ENCODE measurements at places on chromosomes 4 and X.

GRCh38 chrX:124254611-124255010 is 77.8 kb upstream of the TEX13D start:
- no peak for DNase-seq

DNA sequence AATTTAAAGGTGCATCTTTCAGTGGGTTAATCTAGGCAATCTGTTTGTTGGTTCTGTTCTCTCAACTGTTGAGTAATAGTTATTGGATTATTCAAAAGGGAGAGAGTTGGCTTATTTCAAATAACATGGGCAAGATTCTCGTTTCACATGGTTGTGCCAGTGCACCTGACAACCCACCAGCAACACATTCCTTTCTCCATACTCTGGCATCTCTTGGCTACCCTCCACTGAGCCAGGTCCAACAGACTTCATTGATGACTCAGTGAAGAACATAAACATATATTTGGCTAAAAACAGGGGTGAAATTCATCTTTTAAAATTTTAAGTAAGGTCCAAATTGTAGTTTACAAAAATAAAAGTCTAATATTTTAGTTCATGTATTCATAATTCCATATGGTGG is 967.2 kb downstream of the RPA4 start:
- DNase-seq: no peak

- no peak for DNase-seq
Observed at GRCh38 chrX:124534536-124534935, 188.2 kb downstream of the SH2D1A start.

DNA sequence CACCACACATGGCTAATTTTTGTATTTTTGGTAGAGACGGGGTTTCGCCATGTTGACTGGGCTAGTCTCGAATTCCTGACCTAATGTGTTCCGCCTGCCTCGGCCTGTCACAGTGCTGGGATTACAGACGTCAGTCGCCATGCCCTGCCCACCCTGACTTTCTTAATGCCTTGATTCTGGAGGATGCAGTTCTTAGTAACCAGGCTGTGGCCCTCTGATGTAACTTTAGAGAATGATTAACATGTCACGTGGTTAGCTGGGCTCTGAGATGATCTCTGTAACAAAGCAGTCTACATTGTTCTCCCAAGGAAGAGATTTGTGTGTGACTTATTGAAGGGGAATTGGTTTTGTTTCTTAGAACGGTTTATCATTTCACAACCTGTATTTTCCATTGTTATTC is 30.6 kb downstream of the ANK2 start:
- DNase-seq: no peak

DNA sequence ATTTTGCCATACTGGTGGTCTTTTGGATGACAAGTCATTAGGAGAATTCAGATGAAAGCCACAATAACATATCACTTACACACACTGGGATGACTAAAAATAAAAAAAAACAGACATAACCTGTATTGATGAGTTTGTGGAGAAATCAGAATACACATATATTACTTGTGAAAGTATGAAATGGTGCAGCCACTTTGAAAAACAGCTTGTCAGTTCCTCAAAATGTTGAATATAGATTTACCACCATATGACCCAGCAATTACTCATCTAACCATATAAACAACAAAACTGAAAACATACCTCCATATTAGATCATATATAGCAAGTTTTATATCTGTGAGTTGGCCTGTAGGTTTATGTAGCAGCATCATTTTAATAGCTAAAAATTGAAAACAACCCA is 608.7 kb downstream of the TLL1 start:
- DNase-seq: no peak

DNA sequence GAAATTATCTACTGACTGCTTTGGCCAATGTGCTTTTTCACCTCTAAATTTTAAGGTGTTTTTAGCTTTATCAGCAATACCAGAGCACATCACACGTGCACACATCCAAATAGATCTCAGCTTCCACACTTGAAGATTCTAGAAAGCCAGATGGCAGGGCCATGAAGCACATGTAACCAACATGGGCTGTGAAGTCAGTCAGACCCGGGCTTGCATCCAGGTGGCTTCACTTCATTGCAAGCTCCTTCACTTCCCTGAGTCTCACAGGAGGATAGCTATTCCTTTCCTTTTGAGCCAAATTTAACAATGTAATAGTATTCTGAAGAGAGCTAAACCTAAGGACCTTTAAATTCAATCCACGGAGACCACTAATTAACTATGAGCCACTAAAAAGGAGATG is 86.5 kb downstream of the SH3RF1 start:
- no peak for DNase-seq

DNA sequence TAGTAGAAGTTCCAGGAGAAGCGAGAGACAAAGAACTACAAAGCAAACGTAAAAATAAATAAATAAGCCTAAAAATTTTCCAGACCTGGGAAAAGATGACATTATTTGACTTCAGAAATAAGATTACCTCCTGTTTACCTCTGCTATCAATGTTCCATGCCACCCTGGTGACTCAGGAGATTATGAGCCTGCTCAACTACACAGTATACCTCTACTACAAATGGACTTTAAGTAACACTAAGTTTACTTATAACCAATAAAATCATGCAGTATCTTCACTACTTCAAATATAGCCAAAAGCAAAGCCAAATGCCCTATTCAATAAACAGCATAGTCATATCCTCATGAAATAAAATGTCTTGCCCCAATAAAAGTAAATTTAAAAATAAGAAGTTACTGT is 105.4 kb downstream of the CYLC1 start:
- no peak for DNase-seq

- no peak for DNase-seq
Observed at GRCh38 chrX:121093011-121093410, 45.6 kb downstream of the GLUD2 start.

- no peak for DNase-seq
Observed at GRCh38 chr4:2771264-2771663, 15.1 kb upstream of the TNIP2 start.

DNA sequence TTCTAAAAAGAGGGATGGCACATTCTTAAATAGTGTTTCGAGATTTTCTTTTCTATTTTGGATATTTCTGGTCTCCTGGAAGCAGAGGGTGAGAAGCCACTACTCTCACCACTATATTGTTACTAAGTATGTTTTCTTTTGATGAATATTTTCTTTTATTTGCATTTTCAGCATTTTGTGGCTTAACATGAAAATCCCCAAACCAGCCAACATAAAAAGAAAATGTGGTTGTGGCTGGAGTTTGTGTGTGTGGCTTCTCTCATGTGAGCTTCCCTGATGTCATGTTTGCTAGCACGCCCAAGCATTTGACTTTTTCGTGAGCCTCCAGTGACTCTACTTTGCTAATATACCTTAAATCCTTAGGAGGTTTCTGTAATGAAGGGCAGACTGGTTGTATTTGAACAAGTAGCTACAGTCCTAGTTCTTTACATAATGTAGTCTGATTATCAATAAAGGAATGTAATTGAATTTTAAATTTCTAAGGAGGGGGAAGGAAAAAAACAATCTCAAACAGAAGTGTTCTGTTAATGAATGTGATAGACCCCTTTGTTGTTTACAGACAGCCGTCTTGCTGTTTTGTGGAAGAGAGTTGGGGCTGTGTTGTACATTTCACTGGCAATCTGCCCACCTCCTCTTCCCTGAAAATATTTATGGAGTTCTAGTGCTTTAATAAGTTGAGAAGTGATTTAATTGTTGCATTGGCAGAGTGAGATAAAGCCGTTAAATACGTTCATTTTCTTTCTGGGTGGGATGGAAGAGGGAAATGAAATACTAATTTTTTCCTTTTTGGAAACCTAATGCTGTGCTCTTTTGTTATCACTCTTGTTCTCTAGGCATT is 114.6 kb downstream of the ARHGAP10 start:
- DNase-seq: no peak

DNA sequence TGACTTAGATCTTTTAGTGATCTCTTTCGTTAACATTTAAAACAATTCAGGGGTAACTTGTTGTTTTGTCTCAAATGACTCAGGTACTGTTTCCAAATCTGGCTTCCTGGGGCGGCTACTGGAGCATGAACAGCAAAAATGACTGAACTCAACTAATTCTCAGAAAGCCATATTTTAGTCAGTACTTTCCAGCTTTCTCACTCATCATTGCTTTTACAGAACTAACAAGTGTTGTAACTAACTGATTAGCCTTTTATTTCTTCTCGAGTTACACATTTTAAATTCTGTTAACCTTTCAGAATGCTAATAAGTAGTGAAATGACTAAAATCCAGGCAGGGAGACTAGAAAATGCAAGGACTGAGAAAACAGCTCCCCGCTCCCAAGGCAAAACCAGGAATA is 55.3 kb downstream of the JADE3 start:
- DNase-seq: no peak

DNA sequence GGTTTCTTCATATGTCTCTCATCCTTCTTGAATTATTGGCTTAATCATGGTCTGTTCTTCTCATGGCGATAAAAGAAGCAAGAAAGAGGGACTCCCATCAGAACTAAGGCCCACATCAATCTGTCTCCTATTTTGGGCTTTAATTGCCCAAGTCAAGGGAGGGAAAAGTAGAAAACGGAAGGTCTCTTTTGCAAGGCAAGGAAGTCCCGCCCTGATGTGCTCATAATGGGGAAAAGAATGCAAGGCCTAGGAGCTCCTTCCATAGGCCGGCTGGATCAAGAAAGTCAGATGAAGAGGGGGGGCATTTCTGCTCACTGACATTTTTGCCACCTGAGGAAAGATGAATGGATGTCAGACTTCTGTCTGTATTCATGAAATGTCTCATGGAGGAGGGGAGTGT is 127.7 kb upstream of the RPS6KA3 start:
- no peak for DNase-seq

- no peak for DNase-seq
Observed at GRCh38 chrX:68896581-68896980, 67.8 kb downstream of the EFNB1 start.

DNA sequence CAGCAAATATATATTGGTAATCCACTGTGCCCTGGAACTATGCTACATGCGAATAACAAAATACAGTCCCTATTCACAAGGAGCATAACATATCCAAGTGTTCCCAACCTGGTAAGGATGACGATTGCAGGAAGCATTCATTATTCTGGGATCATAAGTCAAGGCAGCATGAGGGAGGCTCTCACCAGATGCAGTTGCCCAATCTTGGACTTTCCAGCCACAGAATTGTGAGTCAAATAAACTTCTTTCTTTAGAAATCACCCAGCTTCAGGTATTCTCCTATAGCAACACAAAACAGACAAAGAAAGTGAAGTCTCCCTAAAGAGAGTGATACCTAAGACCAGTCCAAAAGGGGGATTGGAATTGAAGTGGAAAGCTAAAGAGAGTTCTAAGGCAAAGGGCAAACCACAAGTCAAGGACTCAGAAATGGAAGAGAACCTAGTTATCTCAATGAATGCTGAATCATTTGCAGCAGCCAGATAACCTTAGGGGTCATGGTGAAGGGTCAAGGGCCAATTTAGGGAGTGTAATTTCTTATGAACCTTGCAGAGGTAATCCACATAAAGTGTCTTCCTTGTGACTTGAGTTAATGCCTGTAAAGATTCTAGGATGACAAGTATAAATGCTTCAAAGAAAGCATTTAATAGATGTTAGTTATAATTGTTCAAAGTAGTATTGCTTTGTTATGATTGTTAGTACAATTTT is 103.1 kb upstream of the PCDH7 start:
- no peak for DNase-seq

GRCh38 chr4:172168888-172169287 is 355.7 kb downstream of the GALNTL6 start:
- DNase-seq: peak; percentile 40

GRCh38 chrX:135010921-135011320 is 11.4 kb downstream of the RTL8B start:
- no peak for DNase-seq

GRCh38 chr4:157459785-157460184 is 239.3 kb downstream of the GRIA2 start:
- no peak for DNase-seq

GRCh38 chrX:38403834-38404233 is 51.4 kb downstream of the OTC start:
- DNase-seq: no peak

GRCh38 chrX:153708415-153708814 is 15.8 kb downstream of the BCAP31 start:
- no peak for DNase-seq

DNA sequence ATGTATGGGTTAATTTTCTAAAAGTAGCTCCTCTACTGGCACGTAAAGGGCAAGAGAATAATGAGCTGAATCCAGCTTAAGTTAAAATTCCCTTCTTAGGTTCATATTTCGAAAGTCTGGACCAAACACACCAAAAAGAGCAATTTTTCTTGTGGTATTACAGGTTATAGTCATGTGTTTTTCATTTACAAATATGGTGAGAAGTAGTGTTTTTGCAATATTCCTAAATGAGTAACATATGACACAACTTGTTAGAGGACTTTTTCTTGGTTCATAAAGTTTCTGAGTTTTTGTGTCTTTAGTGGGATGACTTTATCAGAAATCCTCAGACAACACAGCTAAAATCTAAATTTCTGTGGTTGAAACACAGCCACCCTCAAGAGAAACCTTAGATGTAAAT is 172.1 kb downstream of the AFF2 start:
- no peak for DNase-seq

DNA sequence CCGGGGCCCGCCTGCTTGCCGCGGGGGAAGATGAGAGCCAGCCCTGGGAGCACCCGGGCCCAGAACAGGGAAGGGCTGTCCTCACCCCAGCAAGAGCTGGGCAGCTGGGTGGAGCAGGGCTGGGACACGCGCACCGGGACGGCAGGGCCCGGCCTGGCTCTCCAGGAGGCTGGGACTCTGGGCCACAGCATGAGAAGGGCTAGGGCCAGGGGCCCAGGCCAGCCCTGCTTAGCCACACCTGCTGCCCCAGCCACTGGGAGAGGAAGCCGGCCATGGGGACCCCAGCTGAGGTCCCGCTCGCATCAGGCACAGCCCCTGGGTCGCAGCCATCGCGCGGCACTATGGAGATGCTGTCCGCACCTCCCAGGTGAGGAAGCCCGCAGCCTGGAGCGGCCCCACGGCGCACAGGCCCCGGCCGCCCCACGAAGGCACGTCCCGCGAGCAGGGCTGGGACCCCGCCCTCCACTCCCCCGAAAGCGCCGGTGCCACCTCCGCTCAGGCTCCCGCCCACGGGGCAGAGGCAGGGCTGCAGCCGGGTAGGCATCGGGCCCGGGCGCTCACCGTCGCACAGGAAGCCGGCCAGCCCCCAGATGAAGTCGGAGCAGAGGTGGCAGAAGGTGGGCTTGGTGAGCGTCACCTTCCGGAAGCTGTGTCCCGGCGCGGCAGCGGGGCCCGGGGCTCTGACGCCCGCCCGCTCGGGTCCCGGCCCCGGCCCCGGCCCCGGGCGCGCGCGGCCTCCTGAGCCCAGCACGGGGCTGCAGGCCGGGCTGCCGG is 531 bp downstream of the DGKQ start:
- no peak for DNase-seq

GRCh38 chrX:9724711-9725110 is 40.9 kb downstream of the GPR143 start:
- DNase-seq: no peak

DNA sequence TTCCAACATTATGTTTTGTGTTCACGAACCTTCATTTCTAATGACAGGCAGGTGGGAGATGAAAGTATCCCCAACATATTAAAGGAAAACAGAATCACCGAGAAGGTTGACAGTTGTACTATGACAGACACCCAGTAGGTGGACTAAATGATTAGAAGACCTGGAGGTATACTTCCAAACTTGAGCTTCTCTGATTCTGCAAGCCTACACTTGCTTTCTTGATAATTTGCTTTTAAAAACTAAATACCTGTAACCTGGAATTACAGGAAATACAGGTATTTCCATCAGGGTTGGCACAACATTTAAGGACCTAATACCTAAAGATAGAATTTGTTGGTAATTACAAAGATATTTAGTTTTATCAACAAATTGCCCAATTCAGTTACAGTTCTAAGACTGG is 43.4 kb downstream of the C4orf51 start:
- no peak for DNase-seq

- DNase-seq: no peak
Observed at GRCh38 chrX:111200327-111200726, 70.0 kb downstream of the CAPN6 start.

Measured in AG09319 (cell line).